IMR-90 (cell line): ENCODE measurements at places on chromosomes 3 and 15. TPM values are rescaled to one million over a fixed set of nuclear protein-coding genes. Genes with fewer than 3 reads are reported as not detected.

The C3orf85 gene
- not detected in 2 replicates for total RNA-seq

The GOLGA8O gene
- 0.36 and 0.56 TPM in 2 replicates for total RNA-seq

The FES gene
- total RNA-seq = 9.7 and 11.7 TPM in 2 replicates

The BUB1B gene
- 24.7 and 31.9 TPM in 2 replicates for total RNA-seq

The CYP1A2 gene
- not detected in 2 replicates for total RNA-seq

The OR5K2 gene
- not detected in 2 replicates for total RNA-seq

The CP gene
- total RNA-seq = 0.28 TPM in 1 of 2 replicates, not detected in the other

The SNX22 gene
- under 0.01 and 0.18 TPM in 2 replicates for total RNA-seq

The GOLGA8M gene
- under 0.01 TPM in 1 of 2 replicates, not detected in the other for total RNA-seq

The SLC7A14 gene
- total RNA-seq = 6.7 and 6.8 TPM in 2 replicates

The GPR149 gene
- total RNA-seq = not detected in 2 replicates

The SH3GL3 gene
- total RNA-seq = not detected in 2 replicates

GRCh38 chr3:43094381-43094780 lies 11.5 kb downstream of the POMGNT2 start:
- no peak for DNase-seq

DNA sequence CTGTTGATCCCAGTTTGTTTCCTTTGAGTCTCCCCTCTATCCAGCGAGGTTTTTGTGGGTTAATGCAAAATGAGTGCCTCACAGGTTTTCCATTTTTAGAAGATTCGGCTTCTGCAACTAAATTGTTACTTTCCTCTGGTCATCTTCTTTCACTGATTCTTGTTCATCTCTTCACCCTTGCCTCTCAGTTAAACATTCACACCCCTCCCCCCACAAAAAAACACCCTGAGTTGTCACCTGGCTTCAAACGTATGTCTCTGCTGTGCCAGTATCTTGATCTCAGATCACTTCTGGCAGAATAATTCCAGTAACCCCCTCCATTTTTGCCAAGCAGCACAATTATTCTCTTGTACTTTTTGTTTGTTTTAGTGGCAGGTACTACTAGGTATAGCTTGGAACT lies 12.3 kb upstream of the CLDN16 start:
- DNase-seq = no peak

DNA sequence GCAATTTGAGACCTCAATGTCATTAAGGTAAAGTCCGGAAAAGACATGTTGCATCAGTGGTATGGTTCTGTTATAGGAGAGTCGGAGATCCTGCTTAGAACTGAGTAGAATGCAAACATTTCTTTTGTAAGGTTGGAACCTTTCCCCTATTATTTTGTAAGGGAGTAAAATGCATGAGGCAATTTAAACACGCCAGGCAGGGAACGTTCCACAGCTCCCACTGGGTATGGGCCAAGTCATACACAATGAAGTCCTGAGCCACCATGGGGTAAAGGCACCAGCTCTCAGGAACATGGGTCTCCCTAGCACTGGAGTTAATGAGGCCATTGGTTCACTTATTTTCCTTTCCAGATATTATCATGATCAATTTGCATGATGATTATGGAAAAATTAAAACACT lies 116.6 kb upstream of the NR2F2 start:
- DNase-seq = no peak

GRCh38 chr3:110878692-110879091 lies 192.9 kb upstream of the NECTIN3 start:
- no peak for DNase-seq

DNA sequence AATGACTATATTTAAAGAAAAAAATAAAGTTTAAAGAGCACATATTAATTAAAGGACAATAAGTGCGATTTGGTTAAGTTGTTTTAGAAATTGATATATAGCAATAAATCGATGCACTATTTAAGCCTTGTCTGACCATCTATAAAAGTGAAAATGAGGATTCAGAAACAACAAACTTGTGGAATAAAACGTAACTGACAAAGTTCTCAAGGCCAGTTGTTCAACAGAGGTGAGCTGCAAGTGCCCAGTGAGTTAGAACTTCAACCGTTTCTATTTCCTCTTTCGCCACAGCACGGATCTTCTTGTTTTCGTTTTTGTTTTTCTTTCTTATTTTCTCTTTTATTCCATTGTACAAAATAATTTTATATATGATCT lies 724.9 kb upstream of the ARRDC4 start:
- no peak for DNase-seq

- DNase-seq = no peak
Measured at GRCh38 chr3:12356996-12357395, 68.1 kb downstream of the PPARG start.

GRCh38 chr3:19527746-19528145 lies 379.4 kb downstream of the KCNH8 start:
- DNase-seq = no peak

- DNase-seq = no peak
Measured at GRCh38 chr3:37963635-37964034, 27.0 kb upstream of the VILL start.

DNA sequence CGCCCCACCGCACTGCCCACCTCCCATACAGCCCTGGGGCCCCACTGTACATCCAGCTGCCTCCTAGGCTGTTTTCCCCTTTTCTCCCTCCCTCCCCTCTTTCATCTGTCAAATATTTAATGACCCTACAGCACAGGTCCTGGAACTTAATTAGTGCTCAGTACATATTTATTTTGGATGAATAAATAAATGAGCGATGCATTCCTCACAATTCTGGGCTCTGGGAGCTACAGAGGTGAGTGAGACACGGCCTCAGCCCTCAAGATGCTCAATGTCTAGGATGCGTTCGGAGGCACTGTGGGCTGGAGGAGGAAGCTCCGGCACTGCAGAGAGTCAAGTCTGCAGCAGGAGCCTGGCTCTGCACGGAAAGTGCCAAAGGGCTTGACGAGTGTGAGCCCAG lies 175.0 kb downstream of the FAM43A start:
- no peak for DNase-seq

DNA sequence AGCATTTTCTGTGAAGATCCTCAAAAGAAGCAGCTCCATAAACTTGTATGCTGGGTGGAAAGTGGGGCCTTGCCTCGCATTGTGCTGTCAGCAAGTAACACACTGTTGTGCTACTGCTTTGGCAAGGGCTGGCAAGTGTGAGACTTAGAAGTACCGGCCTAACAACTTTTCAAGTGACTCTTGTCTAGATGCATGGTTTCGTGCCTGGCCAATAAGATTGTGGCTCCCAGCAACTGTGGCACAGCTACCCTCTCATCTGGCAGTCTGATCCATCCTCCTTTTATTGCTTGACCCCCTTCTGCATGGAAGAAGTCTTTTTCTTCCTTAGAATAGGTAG lies 79.4 kb upstream of the VEPH1 start:
- no peak for DNase-seq

DNA sequence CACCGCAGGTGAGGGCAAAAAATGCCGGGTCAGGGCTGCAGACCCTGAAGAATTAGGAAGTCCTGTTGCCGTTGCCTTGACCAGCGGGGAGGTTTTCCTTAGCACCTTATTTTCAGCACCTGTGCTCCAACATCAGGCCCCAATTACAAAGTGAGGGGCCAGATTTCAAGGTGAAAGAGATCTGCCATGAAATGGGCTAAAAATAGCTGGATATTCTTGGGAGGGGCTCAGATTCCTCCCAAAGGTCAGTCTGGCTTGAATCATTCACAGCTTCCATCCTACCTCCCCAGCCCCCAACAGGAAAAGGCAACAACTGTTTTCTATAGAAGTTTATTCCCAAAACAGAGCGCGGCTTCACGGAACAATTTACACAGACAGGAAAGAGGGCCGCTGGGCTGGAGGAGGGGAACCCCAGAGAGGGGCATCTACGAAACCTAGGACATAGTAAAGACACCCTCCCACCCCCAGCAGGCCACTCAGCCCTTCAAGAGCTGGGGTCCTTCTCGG lies 941 bp upstream of the SLC26A6 start:
- no peak for DNase-seq

DNA sequence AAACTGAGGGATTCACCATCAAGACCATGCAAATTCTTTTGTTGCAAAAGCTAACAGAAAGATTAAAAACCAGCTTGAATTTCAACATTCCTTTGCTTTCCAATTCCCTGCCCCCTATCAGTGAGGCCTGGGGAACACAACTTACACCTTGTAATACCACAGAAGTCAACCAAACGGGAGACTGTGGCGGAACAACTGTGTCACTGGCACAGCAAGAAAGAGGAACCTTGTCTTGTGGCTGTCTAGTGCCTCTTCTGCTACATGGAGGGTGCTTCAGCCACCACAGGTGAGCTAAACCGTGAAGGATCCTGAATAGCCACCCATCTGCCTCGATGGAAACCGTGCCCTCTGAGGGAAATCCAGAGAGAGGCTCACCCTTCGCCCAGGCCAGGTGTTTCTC lies 11.4 kb downstream of the CCDC12 start:
- no peak for DNase-seq

DNA sequence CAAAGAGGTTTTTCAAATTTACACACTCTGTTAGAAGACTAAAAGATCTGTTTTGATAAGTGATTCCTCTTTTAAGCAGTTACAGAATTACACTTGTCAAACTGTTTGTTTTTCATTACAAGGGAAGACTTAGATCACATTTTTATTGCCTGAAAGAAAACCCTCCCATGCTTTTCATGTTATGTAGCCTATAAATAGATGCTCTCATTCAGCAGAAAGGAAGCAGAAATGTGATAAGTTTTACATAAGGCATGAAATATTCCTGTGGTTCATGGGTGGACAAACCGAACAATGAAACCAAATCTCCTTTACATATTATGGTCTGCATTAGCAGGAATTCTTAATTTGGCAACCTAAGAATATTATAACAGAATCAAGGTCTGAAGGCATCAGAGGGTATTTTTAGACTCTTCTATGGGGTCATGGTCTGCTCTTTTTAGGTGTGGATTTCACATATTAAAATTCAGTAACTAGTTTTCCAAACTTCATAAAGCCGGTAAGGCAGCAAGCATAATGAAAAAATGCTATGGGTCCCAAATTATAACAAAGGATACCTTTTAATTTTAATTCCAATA lies 37.3 kb upstream of the FXR1 start:
- DNase-seq = no peak

- no peak for DNase-seq
Measured at GRCh38 chr3:52202384-52203077, 4.6 kb downstream of the ALAS1 start.

GRCh38 chr3:46825450-46825849 lies 37.8 kb downstream of the MYL3 start:
- no peak for DNase-seq

DNA sequence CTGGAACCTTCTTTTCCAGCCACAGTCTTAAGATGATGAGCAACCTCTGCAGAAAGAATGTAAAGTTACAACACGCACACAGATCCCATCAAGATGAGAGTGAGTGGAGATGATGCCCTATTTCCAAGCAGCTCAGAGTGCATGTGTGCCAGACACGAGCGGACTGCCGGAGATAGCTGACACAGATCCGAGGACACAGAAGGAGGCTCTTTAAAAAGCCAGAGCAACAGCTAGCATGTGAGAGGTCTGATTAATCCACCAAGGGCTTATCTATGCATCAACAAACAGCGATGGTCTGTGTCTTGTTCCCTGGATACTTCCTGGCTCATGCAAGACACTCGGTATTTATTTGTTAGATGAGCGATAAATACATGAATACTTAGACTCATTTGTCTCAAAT lies 128.6 kb upstream of the DLG1 start:
- DNase-seq = no peak

- DNase-seq = no peak
Measured at GRCh38 chr3:58210761-58211460, at the start of gene DNASE1L3. Gene DNASE1L3, minus strand, starts transcription at chr3:58210972. Its CDS starts 66 bp downstream, at chr3:58210906.

GRCh38 chr3:36907911-36908646 lies 36.8 kb downstream of the TRANK1 start:
- DNase-seq = peak; percentile 81

GRCh38 chr3:191440532-191440931 lies 20.4 kb upstream of the PYDC2 start:
- DNase-seq = no peak

DNA sequence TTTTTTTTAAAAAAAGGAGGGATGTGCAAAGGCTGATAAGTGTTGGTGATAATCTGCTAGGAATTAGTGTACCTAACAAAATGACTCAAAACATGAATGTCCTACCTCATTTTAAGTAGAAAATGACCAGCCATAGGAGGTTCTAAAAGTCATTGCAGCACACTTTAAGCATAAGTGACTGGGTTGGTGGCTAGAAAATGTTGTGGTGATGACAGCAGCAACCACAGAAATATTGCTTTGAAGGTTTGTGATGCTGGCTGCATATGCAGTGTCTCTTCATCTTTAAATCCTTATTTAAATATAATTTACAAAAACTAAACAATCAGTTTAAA lies 55.2 kb downstream of the CMSS1 start:
- no peak for DNase-seq

DNA sequence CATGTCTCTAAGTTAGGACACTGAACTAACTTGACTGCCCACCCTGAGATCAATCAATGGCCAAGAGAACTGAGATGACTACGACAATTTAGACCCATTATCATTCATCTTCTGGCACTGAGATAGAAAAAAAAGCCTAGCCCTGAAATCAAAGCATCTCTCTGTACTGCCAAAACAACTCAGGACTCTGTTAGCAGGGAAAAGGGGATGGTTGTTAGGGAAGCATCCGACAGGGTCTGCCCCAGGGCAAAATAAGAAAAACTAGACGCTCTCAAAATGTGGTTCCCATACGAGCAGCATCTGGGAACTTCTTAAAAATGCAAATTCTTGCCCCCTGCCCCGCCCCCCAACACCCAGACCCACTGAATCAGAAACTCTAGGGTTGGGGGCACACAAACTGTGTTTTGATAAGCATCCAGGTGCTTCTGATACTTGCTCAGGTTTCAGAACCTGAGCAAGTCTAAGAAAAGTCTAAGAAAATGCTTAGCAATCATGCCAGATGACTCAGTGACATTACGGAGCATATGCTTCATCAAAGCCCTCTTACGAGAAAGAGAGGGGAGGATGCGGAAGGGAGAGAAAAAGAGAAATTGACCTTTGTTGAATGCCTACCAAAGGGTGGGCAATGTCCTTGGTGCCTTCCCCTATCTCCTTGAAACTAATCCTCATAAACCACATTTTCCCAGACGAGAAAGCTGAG lies 172.8 kb upstream of the HES1 start:
- DNase-seq = no peak

DNA sequence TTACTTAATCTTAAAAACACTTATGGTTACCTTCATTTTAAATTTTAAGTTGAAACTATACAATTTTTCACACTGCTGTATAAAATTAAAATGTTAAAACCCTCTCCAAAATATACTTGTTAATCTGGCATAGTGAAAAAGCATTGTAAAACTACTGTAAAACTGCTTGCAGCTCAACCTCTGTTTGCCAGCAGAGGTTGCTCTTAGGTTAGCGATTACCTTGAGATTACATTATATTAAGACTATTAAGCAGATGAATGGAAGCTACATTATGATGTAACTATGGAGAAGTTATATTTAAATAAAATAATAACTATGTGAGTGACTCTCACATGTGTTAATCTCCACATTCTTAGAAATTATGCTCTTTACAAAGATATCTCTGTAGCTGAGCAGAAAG lies 143.6 kb upstream of the SLITRK3 start:
- peak; percentile 4 for DNase-seq

GRCh38 chr15:39431376-39431775 lies 149.5 kb upstream of the THBS1 start:
- peak; percentile 40 for DNase-seq

- DNase-seq = no peak
Measured at GRCh38 chr15:52702390-52702789, 23.2 kb upstream of the ATOSA start.
